ENCODE measurements at places on chromosomes 6 and 20.

GRCh38 chr20:36808317-36809257 lies 35.0 kb upstream of the DSN1 start:
- peak; percentile 11 for DNase-seq

DNA sequence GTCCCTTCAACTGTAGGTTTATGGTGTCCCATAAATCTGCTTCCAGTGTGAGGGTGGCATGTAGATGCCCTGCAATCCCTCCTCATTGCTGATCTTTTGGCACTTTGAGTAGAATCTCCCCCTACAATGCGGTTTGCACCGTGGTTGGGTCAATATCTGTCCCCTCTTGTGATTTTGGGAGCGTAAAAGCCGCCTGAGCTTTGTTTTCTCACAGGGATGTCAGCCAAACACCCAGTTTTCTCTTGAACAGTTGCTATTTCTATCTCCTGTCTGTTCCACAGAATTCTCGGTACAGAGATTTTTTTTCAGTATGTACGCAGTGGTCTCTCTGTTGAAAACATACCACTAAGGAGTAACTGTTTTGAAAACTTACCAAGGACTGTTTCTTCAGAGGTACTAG lies 21.8 kb downstream of the CDS2 start:
- no peak for DNase-seq

- DNase-seq = peak; percentile 36
Observed at GRCh38 chr20:25399037-25399430, 8.4 kb upstream of the ABHD12 start.

DNA sequence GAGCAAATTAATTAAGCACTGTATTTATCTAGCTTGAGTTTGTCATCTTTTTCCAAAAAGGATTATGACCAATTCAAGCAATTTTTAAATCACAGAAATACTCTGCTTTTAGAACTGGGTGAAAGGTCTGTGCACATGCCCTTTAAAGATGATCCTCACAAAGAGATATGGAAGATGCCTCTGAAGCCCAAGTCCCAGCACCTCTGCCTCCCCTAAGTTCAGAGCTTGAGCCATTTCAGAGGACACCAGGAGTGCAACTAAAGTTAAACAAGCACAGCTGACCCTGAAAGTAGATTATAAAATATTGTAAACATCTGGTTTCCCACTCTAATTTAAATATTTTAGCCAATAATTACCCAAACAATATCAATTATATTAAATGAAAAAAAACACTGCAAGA lies 139.5 kb upstream of the BEND6 start:
- DNase-seq = no peak

GRCh38 chr20:8903655-8904605 lies 165.0 kb upstream of the PLCB4 start:
- DNase-seq = no peak

DNA sequence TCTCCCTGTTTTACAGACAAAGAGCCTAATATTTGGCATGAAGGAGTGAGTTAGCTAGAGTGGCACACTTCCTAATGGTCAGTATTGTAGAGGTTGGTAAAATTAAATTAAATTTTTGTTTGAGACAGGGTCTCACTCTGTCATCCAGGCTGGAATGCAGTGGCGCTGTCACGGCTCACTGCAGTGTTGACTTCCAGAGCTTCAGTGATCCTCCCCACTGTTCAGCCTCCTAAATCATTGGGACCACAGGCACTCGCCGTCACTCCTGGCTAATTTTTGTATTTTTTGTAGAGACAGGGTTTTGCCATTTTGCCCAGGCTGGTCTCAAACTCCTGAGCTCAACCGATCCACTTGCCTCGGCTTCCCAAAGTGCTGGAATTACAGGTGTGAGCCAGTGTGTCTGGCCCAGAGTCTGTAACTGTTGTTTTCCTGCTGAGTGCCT lies 70.9 kb downstream of the SCAND1 start:
- peak; percentile 30 for DNase-seq

DNA sequence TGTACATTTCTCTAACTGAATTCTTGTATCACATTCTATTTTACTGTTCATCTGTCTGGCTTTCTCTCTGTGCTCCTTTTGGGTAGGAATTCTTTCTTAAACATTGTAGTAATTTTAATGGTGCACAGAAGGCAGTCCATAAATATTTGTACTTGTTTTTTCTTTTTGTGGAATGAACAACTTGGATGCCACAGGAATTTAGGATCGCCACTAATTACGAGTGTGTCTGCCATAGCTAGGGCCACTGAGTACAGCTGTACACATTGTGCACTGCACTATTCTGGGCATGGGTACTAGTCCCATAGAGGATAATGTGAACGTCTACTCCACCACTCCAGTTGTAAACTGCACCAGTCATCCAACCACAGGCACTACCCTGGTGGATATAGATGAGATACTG lies 39.3 kb upstream of the TMEM200A start:
- no peak for DNase-seq

Data from right kidney (tissue), 9 donors.